ENCODE measurements at places on chromosomes 5 and 9. TPM values are rescaled to one million over a fixed set of nuclear protein-coding genes. Genes with fewer than 3 reads are reported as not detected.

- no peak for DNase-seq
Observed at GRCh38 chr5:168939887-168940544, 360.8 kb upstream of the PANK3 start.

Gene FBXL7
- polyA plus RNA-seq, result 29.1 TPM

GRCh38 chr5:140020601-140021177 is 22.4 kb downstream of the NRG2 start:
- DNase-seq, result no peak

DNA sequence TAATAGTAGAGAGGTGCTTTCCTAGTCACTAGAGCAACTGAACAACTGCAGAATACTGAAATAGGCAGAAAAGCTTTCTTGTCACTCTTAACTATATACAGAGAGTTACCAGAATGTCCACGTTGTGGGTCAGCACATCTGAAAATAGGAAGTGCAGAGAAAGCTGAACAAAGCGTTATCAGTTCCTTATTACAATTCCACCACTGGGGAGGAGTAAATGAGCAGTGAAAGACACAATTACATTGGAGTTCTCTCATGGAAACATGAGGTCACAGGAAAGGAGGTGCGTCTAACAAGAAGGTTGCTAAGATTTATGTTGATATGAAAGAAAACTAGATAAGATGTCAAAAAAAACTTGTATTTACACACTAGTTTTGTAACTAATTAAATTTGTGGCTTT is 461.9 kb upstream of the COX7C start:
- no peak for DNase-seq

DNA sequence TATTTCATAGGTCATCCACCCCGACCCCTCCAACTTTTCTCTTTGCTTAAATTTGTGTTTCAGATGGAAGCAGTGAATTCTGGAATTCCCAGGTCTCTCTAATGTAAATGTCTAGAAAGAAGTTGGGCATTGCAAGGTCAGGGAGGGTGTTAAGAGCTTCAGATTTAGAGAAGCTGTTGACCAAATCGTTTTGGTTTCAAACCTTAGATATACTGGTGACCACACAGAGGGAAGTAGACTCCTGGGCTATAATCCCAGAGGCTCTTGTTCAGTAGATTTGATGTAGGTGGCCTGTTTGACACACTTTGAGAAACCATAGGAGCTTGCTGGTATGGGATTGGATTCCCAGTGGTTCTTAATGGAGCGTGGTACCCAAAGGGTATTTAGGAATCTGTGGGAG is 137.3 kb upstream of the KLF9 start:
- no peak for DNase-seq

Gene FGF18
- 0.42 TPM for polyA plus RNA-seq

- DNase-seq, result no peak
Observed at GRCh38 chr5:173973616-173973969, 15.4 kb upstream of the C5orf47 start.

DNA sequence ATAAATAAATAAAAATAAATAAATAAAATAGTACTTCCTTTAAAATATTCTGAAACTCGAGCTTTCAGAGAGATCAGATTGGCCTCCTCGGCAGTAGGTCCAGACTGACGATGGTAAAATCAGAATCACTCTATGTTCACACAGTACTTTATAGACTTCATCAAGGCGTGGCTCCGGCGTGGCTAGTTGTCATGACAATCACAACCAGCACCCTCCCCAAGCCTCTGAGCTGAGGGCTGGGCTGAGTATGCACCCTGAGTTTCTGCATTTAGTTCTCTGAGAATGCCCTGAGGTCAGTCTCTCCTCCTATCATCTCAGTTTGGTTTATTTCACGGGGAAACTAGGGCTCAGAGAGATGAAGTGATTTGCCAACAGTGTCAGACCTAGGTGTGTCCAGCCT is 43.3 kb upstream of the BARHL1 start:
- DNase-seq, result no peak

DNA sequence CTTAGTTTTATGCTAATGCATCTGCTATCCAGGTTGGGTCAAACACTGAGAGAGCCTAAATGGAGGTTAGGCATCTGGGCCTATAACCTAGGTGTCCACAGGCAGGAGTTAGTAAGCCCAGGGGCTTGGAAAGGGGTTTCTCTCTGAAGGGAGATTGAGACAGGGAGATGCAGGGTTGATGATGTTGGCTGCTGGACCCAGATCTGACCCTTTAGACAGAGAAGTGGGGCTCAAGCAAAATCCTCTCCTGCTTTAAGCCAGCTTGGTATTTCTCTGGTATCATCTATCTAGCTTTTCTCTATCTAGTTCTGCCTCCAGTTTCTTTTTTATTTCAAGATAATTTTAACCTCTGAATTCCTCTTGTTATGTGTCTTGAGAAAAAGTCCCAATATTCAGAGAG is 18.3 kb upstream of the ANKRD55 start:
- no peak for DNase-seq

DNA sequence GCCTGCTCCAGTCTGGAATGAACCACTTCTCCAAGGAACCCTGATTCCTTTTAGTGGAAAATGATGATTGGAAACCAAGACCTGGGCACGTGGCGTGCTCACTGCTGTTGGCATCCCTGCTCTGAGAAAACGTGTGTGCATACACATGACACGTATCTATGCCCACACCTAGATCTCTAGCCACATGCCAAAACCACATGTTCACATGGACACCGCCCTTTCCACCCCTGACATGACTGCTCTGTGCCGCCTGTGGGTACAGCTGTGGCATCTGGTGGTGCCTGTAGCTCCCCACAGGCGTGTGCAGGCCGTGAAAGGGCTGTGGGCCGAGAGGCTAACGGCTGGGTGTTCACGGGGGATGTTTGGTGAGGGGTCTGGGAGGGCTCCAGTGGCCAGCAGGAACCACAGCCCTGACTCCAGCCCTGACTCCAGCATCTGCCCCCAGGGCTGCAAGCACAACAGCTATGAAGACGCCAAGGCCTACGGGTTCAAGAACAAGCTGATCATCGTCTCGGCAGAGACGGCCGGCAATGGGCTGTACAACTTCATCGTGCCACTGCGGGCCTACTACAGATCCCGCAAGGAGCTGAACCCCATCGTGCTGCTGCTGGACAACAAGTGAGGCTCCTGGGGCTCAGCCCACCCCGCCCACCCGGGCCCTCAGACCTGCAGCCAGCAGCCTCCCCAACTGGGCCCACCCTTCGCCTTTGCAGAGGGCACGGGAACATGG is 75.1 kb downstream of the KCNT1 start:
- DNase-seq, result no peak

Gene STKLD1
- 4.4 TPM for polyA plus RNA-seq

GRCh38 chr9:130607640-130608420 is 28.5 kb downstream of the FUBP3 start:
- no peak for DNase-seq

Gene WNK2
- 29.0 TPM for polyA plus RNA-seq

Gene POU5F2
- 0.05 TPM for polyA plus RNA-seq

Measured in renal cortex interstitium (tissue), 15 donors.